A673 (cell line): ENCODE measurements at places on chromosomes 6 and 20. TPM values are rescaled to one million over a fixed set of nuclear protein-coding genes. Genes with fewer than 3 reads are reported as not detected.
A peak's percentile ranks its signal among the peaks of the same experiment; 100 is the strongest.

HRH3 gene
- 0.22 TPM in 1 of 2 replicates, not detected in the other for total RNA-seq

- no peaks in the 10 kb centered on the region for H3K36me3 ChIP-seq
- no peak overlapping the region for H3K4me3 ChIP-seq
- peak; percentile 78 for DNase-seq
- H3K27me3 ChIP-seq = no peaks in the 10 kb centered on the region
- H3K27ac ChIP-seq = no peak overlapping the region
- peaks cover 4% of the 10 kb centered on the region for H3K4me1 ChIP-seq
Measured at GRCh38 chr6:168370310-168370991, 50.9 kb upstream of the DACT2 start.

ARFGEF3 gene
- 0.61 and 0.71 TPM in 2 replicates for total RNA-seq

ADISSP gene
- 75.7 and 80.3 TPM in 2 replicates for total RNA-seq

OR2H1 gene
- not detected in 2 replicates for total RNA-seq

DNA sequence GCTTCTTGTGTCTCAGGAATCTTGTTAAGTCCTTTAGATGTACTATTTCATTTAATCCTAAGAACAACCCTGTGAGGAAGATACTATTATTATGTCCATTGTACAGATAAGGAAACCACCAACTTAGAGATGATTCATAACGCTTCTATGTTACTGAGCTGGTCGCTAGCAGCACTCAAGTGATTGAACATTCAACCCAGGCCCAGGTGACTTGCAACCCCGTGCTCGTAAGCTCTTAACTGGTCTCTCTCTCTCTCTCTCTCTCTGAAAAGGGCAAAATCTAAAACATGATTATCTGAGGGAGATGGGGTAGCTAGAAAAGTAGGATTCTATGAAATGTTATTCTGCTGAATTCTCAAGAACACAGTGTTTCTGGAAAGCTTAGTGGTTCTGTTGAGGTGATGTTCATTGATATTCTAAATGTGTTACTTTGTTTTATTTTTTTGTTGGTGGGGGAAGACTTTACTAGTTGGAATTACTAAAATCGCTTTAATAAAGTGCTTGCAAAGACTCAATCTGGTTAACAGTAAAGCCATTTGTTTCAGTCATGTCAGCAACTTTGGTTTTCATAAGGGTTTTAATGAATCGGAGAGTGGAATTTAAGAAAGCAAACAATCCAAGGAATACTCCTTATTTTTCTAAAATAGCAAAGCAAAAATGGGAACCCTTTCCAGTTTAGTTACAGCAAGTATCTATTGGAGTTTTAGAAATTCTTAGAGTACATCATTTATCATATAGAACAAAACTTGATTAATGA, 265.0 kb upstream of the TAB2 start:
- no peak for DNase-seq
- H3K27me3 ChIP-seq = no peaks in the 10 kb centered on the region
- H3K36me3 ChIP-seq = no peaks in the 10 kb centered on the region
- H3K4me3 ChIP-seq = no peak overlapping the region
- no peaks in the 10 kb centered on the region for H3K4me1 ChIP-seq

- H3K4me1 ChIP-seq = no peaks in the 10 kb centered on the region
- no peak overlapping the region for H3K27ac ChIP-seq
- peak overlapping the region; percentile 54 for H3K4me3 ChIP-seq
- no peaks in the 10 kb centered on the region for H3K27me3 ChIP-seq
Measured at GRCh38 chr6:27096834-27097511, 150.5 kb upstream of the PRSS16 start.

TRIM40 gene
- total RNA-seq = not detected in 2 replicates

DNA sequence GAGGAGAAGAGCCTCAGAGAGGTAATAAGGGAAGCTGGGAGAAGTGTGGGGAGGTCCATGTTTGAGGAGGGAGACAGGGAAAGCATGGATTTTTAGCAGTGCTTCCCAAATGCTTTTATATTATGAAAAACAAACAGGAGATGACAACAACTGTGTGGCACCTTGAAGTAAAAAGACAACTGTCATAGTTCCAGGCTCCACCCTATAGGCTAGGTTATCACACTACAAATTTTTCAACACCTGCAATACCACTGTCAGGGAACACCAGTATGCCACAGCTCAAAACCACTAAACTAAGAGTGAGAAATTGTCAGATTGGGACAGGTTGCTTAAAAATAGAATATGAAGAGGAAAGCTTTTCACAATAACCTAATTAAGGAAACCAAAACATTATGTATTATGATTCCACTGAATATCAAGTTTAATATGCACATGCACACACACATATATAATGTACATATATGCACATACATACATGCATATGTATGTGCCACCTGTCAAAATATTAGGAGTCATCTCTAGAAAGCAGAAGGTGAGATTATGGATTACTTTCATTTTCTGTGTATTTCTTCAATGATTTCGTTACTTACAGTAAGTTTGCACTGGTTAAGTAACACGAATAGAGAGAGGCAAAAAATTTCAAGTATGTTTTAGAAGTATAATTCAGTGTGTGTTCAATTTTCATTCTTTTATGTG, 261.2 kb downstream of the PTPRK start:
- H3K4me1 ChIP-seq = no peaks in the 10 kb centered on the region
- no peaks in the 10 kb centered on the region for H3K27me3 ChIP-seq
- H3K27ac ChIP-seq = no peak overlapping the region
- H3K4me3 ChIP-seq = no peak overlapping the region

SERPINB6 gene
- total RNA-seq = 34.8 and 37.5 TPM in 2 replicates

KCNK16 gene
- total RNA-seq = not detected in 2 replicates

- H3K27me3 ChIP-seq = no peaks in the 10 kb centered on the region
- no peaks in the 10 kb centered on the region for H3K36me3 ChIP-seq
- peak; percentile 85 for DNase-seq
- H3K27ac ChIP-seq = peak overlapping the region; percentile 51
Measured at GRCh38 chr6:10429638-10430427, 15.0 kb upstream of the TFAP2A start.

EYA4 gene
- total RNA-seq = 1.3 and 1.5 TPM in 2 replicates

- H3K4me3 ChIP-seq = peak overlapping the region; percentile 58
- no peaks in the 10 kb centered on the region for H3K27me3 ChIP-seq
- H3K4me1 ChIP-seq = peaks cover 18% of the 10 kb centered on the region
- DNase-seq = peak; percentile 62
Measured at GRCh38 chr20:49186535-49187329, 1.4 kb downstream of the STAU1 start.

DNA sequence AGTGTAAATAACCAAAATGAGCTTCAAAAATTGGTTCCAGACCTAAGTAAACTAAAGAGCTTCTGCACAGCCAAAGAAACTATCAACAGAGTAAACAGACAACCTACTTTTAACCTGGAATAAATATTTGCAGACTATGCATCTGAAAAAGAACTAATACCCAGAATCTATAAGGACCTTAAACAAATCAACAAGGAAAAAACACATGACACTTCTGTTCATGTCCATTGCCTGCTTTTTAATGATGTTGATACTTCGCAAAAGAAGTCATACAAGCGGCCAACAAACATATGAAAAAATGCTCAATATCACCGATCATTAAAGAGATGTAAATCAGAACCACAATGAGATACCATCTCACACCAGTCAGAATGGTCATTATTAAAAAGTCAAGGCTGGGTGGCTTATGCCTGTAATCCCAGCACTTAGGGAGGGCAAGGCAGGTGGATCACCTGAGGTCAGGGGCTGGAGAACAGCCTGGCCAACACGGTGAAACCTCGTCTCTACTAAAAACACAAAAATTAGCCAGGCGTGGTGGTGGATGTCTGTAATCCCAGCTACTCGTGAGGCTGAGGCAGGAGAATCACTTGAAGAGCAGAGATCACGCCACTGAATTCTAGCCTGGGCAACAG, 42.5 kb upstream of the DST start:
- no peak overlapping the region for H3K4me3 ChIP-seq
- no peaks in the 10 kb centered on the region for H3K36me3 ChIP-seq
- no peak for DNase-seq
- H3K27ac ChIP-seq = no peak overlapping the region

GRCh38 chr6:31271641-31272357, at the start of gene HLA-C:
HLA-C (minus strand) TSS chr6:31272092; CDS start chr6:31272071, 21 bp downstream.
- peaks cover 10% of the 10 kb centered on the region for H3K4me1 ChIP-seq
- DNase-seq = peak; percentile 97
- H3K27ac ChIP-seq = peak within 1 kb of the TSS; percentile 82
- peak within 1 kb of the TSS; percentile 89 for H3K4me3 ChIP-seq

GRCh38 chr6:158047127-158047518, 65.5 kb downstream of the SYNJ2 start:
- H3K27ac ChIP-seq = no peak overlapping the region
- peaks cover 3% of the 10 kb centered on the region for H3K4me1 ChIP-seq
- no peaks in the 10 kb centered on the region for H3K27me3 ChIP-seq
- H3K4me3 ChIP-seq = no peak overlapping the region

DNA sequence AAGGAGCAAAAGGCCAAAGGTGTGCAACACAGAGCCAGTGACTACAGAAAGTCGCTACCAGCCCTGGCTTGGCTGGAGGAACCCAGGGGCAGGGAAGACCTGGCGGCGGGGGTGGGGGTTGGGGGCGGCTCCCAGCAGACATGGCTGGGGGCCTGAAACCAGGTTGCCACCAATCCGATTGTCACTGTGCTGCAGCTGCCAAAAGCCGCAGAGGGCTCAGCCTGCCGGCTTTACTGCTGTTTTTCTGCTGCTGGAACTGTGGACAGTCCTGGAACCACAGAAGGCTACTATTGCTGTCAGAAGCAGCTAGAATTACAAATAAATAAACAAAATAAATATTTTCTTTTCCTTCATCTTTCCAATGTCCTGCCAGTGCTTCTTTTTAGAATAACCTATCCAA, 25.7 kb upstream of the OGFRL1 start:
- H3K36me3 ChIP-seq = no peaks in the 10 kb centered on the region
- no peak for DNase-seq
- no peak overlapping the region for H3K4me3 ChIP-seq
- H3K4me1 ChIP-seq = no peaks in the 10 kb centered on the region
- no peaks in the 10 kb centered on the region for H3K27me3 ChIP-seq

GRCh38 chr6:45880159-45880558, 135.5 kb downstream of the CLIC5 start:
- H3K4me1 ChIP-seq = no peaks in the 10 kb centered on the region
- no peak for DNase-seq

DNA sequence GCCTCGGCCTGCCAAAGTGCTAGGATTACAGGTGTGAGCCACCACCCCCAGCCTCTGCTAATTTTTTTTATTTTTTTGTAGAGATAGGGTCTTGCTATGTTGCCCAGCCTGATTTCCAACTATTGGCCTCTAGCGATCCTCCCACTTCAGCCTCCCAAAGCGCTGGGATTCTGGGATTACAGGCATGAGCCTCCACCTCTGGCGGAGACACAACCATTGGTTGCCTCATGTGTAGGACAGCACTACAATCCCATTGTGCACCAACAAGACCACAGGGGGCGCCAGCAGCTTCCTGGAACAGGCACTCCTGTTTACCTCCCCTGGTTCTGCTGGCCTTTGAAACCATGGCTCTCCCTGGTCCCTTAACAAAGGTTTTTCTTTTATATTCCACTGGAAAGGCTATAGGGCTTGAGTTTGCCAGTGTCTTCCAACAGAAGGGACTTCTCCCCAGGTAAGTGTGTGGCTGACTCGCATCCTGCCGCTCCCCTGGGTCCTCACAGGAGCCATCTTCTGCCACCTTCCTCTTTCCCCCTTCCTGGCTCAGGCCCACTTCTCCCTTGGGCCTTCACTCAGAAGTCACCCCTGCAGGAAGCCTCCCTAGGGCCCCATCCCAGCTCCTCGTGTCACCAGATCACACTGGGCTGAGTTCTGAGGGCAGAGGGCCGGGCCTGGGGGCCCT, 39.2 kb upstream of the TLDC2 start:
- H3K4me3 ChIP-seq = no peak overlapping the region
- DNase-seq = peak; percentile 82
- H3K27ac ChIP-seq = peak overlapping the region; percentile 73
- H3K4me1 ChIP-seq = peaks cover 27% of the 10 kb centered on the region

- no peak for DNase-seq
- H3K4me3 ChIP-seq = no peak overlapping the region
- H3K36me3 ChIP-seq = no peaks in the 10 kb centered on the region
- H3K27me3 ChIP-seq = no peaks in the 10 kb centered on the region
- H3K27ac ChIP-seq = no peak overlapping the region
Measured at GRCh38 chr6:203661-204060, 88.6 kb upstream of the DUSP22 start.

GRCh38 chr6:157024745-157025144, 247.6 kb downstream of the ARID1B start:
- H3K36me3 ChIP-seq = no peaks in the 10 kb centered on the region
- peaks cover 16% of the 10 kb centered on the region for H3K4me1 ChIP-seq
- H3K27me3 ChIP-seq = no peaks in the 10 kb centered on the region
- H3K27ac ChIP-seq = no peak overlapping the region
- no peak for DNase-seq

C20orf141 gene
- not detected in 2 replicates for total RNA-seq

BEND6 gene
- 3.8 and 5.3 TPM in 2 replicates for total RNA-seq

TCF21 gene
- not detected in 2 replicates for total RNA-seq

PTPRT gene
- not detected in 2 replicates for total RNA-seq

- H3K36me3 ChIP-seq = no peaks in the 10 kb centered on the region
- no peak for DNase-seq
- H3K27ac ChIP-seq = no peak overlapping the region
- no peaks in the 10 kb centered on the region for H3K4me1 ChIP-seq
- peaks cover 5% of the 10 kb centered on the region for H3K27me3 ChIP-seq
Measured at GRCh38 chr20:58143531-58143930, 84.9 kb downstream of the ANKRD60 start.

- DNase-seq = no peak
- H3K4me1 ChIP-seq = no peaks in the 10 kb centered on the region
- H3K27me3 ChIP-seq = no peaks in the 10 kb centered on the region
- no peak overlapping the region for H3K27ac ChIP-seq
- H3K4me3 ChIP-seq = no peak overlapping the region
Measured at GRCh38 chr20:41353530-41353929, 12.9 kb downstream of the LPIN3 start.
